ENCODE measurements at places on chromosomes 1 and 21.

DNA sequence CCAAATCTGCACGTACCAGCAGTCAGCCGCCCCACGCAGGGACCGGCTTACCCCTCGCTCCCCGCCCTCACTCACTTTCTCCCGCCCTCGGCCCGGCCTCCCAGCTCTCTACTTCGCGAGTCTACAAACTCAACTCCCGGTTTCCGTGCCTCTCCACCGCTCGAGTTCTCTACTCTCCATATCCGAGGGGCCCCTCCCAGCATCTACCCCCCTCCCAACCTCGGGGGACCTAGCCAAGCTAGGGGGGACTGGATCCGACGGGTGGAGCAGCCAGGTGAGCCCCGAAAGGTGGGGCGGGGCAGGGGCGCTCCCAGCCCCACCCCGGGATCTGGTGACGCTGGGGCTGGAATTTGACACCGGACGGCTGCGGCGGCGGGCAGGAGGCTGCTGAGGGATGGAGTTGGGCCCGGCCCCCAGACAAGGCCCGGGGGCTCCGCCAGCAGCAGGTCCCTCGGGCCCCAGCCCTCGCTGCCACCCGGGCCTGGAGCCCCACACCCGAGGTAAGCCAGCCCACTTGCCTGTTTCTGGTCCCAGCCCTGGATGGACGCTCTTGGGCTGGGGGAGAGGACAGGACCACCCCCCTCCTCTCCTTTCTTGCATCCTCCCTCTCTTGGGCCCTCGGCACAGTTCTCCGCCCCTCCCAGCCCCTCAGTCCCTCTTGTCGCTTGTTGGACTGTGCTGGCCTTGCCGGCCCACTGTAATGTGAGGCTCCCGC, at the start of gene ARTN:
TSS of gene ARTN (plus strand) at position 416 of the 715 bp plus-strand sequence. CDS start 1,856 bp downstream, outside the sequence.
- DNase-seq: no peak

GRCh38 chr1:194117582-194117981, 931.2 kb upstream of the B3GALT2 start:
- DNase-seq: no peak

DNA sequence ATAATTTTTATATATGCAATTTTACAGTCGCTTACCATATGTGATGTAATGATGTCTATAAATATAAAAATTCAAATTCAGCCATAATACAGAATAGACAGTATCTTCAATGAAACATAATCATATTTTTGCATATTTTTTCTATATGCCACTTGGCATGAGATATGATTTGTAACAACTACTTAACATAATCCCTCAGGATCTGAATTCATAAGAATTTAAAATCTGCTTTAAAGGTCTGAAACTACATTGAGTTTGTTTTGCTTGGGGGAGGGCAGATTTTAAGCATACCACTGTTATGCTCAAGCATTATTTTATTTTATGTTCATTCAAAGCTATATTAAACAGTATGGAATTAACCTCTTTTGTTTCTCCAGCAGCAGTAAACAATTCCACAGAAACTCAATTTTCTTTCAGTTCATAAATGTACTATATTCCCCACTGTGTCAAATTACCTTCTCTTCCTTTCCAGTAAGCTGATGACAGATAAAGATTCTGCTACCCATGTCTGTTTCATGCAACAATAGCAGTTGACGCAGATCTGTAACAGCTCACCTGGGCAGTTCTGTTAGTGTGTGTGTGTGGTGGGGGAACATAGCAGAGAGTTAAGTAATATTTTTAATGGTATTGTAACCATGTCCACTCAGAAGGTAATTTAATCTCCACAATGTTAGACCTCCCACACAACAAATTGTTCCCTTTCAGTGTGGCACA, 224.8 kb downstream of the NTNG1 start:
- DNase-seq: no peak

DNA sequence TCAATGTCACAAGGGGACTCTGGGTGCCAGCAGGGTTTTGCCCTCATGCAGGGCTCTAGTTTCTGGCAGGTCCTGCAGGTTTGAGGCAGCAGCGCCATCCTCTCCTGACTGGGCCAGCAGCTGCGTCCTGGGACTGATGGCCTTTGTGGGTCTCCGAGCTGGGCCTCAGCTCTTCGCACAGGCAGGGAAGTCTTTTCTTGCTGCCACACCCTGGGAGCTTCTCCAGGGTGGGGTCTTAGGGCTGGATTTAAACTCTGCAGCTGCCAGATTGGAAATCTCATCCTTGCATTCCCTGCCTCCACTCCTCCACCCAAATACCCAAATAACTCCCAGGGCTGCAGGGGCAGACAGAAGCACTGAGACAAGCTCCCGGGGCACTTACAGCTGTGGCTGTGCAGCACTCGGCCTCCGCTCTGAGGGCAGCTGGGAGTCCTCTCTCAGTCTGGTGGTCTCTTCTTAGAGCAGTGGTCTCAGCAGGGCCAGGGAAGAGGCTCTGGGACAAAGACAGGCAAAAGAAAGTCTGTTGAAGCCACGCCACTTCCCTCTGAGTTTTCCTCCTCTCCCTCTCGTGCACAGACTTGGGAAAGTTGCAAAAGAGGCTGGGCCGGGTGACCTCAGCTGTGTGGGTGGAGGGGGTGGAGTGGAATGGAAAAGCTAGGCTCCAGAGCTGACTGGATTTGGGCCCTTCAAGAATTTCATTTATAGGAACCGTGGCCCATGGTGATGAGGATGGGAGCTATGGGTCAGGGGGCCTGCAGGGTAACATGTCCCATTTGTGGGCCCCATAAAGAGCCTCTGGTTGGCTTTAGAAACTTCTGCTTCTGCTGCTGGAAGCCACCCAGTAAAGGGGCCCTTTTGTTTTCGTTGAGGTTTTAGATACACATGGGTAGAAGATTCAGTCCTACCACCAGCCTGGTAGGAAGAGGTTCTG, at the start of gene RAB7B:
TSS of gene RAB7B (minus strand) at position 525 of the 931 bp plus-strand sequence. CDS start 9,260 bp downstream, outside the sequence.
- DNase-seq: no peak

- no peak for DNase-seq
Measured at GRCh38 chr1:152959273-152959672, 11.2 kb upstream of the SPRR4 start.

DNA sequence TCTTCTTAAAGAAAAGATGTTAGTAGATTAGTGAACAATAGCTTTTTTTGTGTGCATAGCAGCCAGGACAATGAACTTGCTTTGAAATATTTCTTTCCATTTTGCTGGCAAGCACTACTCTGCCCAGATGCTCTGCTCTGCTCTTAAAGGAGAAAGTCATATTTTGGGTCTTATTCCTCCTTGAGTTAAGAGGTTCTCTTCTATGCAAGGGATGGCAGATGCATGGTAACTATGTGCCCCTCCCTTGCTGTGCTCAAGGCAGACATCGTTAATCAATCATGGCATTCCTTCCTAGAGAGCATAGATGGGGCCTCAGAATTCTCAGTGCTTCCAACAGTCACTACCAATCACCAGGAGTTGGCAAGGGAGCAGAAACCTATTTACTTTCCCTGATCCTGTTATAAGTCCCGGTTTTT, 27.6 kb downstream of the NIPAL3 start:
- no peak for DNase-seq

GRCh38 chr1:182515556-182515955, 65.6 kb downstream of the RGSL1 start:
- no peak for DNase-seq

GRCh38 chr1:172970186-172970585, 80.6 kb downstream of the TNFSF18 start:
- DNase-seq: no peak

- no peak for DNase-seq
Measured at GRCh38 chr1:219492717-219493116, 120.2 kb downstream of the ZC3H11B start.

GRCh38 chr1:170604889-170605288, 59.0 kb upstream of the PRRX1 start:
- DNase-seq: no peak

- DNase-seq: no peak
Measured at GRCh38 chr1:11940260-11940921, 5.9 kb downstream of the PLOD1 start.

DNA sequence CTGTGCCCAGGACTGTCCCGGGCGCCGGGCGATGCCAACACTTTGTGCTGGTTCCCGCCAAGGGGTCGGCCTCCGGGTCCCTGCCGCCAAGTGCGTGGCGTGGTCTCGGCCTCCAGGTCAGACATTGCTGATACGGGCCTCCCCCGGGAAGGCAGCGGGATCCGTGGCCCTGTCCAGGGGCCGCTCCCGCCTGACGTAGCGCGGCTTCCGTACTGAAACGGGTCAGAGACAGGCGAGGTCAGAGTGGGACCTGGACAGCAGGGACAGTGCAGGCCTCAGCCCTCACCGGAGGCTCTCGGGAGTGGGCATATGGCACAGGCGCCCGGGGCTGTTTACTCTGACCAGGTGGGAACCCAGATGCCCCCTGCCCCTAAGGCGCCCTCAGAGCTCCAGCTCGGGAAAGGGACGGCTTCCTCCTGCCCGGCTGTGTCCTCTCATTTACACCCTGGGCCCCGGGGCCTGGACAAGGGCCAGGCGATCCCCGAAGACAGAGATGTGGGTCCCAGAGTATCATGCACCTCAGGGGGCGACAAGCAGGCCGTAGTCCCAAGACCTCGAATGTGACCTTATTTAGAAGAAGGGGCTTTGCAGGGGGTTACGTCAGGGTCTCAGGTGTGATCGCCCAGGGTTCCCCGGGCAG, 8.8 kb upstream of the RNF223 start:
- no peak for DNase-seq
